Cardiac septum (tissue), 1 donor: ENCODE measurements at places on chromosomes 12 and 14. TPM values are rescaled to one million over a fixed set of nuclear protein-coding genes. Genes with fewer than 3 reads are reported as not detected.

- no peak for DNase-seq
Observed at GRCh38 chr12:109047081-109047805, 5.1 kb upstream of the USP30 start.

KRT74 gene
- not detected for total RNA-seq

- peak; percentile 43 for DNase-seq
Observed at GRCh38 chr12:132012919-132013568, 63.3 kb downstream of the EP400 start.

DNA sequence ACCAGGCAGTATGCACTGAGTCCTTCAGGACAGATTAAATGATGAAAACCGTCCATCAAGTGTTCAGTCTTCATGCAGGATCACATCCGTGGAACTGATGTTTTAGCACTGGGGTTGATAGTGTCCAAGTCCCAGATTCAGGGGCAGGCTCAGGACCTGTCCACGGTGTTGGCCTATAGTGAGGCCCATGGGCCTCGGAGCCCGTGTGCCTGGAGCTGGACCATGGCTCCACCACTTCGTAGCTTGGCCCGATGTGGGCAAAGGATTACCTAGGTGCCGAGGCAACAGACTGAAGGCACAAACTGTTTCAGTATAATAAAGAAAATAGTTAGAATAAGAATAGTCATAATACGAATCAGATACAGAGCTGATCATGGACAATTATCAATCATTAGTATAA, 41.8 kb downstream of the DDX51 start:
- DNase-seq = no peak

- DNase-seq = no peak
Observed at GRCh38 chr14:93008381-93008780, 85.4 kb downstream of the CHGA start.

DNA sequence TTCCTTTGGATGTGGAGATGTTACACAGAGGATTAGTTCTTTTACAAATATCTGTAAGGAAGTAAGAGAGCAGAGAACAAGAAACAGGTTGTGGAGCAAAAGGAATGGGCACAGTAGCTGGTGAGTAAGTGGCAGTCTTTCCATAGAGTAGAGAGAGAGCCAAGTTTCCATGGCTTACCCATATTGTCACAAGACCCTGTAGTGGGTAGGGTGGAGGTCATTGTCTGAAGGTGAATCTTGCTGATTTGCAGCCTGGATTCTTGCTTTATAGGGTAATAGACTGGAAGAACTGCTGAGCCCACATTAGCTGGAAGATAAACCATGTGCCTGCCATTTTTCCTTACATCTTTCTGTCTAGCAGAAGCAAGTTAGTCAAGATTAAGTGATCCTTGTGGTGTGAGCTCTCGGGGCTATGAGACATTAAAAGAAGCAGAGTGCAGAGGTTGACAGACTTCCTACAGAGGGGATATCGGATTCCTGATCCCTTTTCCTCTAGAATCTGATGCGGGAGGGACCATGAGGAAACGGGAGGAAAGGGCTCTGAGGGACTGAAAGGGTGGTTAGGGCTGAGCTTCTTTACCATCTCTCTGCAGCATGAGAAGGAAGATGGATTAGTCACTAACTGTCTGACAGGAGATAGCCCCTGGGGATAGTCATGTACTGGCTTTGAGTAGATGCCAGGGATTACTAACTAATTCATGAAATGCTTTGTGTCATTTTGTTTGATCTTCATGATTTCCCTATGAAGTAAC, 44.0 kb upstream of the LRTM2 start:
- no peak for DNase-seq

KRT73 gene
- total RNA-seq = not detected

GRCh38 chr14:104110491-104111209, 25.1 kb downstream of the ASPG start:
- DNase-seq = peak; percentile 75

NOC4L gene
- 8.6 TPM for total RNA-seq

HOXC5 gene
- total RNA-seq = not detected

DNA sequence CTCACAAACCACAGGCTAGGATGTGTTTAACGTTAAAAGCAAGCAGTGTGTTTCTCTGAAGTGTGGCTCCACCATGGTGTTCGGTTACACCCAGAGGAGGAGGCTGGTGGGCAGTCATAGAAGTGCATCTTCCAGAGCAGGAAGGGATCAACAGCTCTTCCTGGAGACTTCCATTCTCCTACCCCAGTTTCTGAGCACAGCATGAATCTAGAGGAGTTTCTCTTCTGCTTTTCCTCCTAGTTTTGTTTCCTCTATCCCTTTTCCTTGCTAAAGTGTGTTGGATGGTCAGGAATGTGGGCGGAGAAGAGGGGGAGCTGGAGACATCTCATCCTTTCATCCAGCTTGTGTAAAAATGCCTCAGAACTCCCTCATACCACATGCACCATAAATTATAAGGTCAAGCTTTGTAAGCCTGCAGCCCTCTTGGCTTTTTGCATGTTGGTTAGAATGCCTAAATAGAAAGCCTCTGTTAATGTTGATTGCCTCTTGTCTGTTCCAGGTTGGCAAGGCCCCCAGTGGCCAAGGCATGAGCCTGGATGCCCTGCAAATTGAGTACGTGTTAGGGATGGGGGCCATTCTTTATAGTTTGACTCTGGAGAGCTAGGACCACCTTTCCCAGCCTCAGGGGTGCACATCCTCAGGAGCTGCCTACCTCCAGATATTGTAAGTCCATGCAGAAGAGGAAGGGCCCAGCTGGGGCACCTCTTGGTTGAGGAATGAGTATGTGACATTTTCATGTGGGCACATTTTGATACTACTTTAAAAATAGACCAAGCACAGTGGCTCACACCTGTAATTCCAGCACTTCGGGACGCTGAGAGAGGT, 4.0 kb upstream of the CKAP4 start:
- no peak for DNase-seq

CDC42BPB gene
- 81.8 TPM for total RNA-seq

TAS2R30 gene
- total RNA-seq = 2.2 TPM

- DNase-seq = peak; percentile 73
Observed at GRCh38 chr12:4288296-4289131, 15.0 kb downstream of the CCND2 start.

GCH1 gene
- total RNA-seq = 2.6 TPM

DNA sequence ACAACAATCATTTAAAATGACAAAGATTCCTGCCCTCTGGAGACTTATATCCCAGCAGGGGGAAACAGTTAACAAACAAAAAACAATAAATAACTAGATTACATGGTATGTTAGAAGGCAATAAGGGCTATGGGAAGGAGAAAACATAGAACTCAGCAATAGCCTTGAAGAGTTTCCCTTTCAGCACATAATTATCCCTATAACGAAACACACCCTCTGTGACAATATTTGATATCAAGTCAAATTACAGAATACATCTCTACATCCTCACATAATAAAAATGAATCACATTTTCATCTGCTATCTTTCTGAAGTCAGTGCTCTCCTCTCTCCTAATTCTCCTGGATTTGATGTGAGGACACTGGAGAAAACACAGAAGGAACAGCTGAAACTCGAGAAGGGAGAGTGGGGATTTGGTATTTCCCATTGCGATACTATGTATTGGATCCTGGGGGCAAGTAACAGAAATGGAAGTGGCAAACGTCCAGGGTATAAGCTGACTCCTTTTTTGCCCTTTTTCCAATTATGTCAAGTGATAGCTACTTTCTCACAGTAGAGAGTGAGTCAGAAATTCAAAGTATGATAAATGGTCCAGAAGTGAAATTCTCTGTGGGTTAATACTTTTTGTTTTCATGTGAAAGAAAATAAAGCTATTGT, 9.7 kb upstream of the PTGER2 start:
- no peak for DNase-seq

- DNase-seq = no peak
Observed at GRCh38 chr12:124875803-124876132, 12.1 kb upstream of the SCARB1 start.

PLXNC1 gene
- 4.4 TPM for total RNA-seq

DNA sequence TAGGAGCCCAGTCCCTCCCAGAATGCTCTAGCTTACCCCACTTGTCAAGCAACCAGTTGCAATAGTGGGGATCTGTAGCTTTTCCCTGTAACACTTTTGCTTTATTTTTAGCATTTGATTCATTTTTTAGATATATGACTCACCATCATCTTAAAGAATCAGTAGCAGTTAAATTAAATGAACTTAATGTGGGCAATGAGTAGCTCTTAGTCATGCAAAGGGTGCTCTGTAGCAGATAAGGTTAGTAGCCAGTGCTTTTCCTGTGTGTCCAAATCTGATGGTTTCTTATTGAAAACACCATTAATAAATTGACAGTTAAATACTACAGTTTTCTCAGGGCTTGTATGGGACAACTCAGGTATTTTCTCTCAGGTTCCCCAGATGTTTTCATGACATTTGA, 311.8 kb downstream of the RERGL start:
- no peak for DNase-seq

DNA sequence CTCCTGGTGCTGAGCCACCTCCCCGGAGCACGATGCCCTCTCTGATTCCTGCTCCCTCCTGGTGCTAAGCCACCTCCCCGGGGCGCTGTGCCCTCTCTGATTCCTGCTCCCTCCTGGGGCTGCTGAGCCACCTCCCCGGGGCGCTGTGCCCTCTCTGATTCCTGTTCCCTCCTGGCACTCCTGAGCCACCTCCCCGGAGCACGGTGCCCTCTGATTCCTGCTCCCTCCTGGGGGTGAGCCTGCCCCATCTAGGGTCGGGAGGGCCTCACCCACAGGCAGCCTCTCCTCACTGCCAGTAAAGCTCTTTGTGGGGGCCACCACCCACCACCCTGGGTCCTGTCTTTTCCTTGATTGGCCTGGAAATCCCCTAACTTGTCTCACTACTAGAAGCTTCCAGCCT, 327.6 kb upstream of the SFSWAP start:
- peak; percentile 39 for DNase-seq

ISCU gene
- total RNA-seq = 432 TPM

CMA1 gene
- total RNA-seq = 0.46 TPM

GPR137C gene
- 1.5 TPM for total RNA-seq

DNA sequence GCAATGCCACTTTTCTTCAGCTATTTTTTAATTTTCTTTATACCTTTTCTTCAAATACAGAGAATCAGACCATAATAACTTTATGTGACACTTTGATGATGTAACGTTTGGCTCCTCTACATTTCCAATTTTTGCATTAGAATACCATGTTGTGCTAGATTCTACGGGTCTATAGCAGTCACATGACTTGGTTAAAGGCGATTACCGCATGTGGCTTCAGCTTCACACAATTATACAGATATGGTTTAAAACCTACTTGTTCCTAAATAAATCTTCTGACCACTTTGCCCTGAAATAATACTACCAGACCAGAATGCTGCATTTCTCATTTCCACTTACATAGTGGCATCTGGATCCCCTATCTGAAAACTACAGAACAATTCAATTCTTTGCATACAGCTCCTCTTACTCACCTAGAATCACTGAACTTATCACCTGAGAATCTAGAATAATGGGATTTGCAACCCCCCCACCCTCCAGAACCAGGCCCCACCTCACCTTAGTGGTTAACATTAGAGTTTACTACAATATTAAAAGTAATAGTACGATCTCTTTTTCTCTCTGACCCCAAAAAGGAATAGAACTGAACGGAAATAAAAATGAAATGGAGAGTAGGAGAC, 1.3 kb downstream of the MAX start:
- DNase-seq = no peak

GRCh38 chr12:51848841-51849735, 570 bp upstream of the FIGNL2 start:
- no peak for DNase-seq

GRCh38 chr14:49961270-49962222, 68.7 kb downstream of the ARF6 start:
- DNase-seq = no peak

- no peak for DNase-seq
Observed at GRCh38 chr12:123996581-123996980, 23.6 kb downstream of the ZNF664 start.

DNA sequence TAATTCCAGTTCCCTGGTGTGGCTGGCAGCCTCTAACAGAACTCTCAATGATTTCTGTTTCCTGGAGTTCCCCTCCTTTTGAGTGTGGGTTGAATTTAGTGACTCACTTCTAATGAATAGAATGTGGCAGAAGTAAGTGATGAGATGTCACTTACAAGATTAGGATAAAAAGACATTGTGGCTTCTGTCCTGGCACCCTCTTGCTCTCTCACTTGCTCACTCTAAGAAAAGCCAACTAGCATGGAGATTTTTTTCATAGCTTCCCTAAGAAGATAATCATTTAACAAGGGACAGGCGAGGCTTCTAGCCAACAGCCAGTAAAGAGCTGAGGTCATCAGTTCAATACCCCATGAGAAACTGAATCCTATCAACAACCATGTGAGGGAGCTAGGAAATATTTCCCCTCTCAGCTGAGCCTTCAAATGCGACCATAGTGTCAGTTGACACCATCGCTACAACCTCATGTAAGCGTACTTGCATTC, 156.7 kb downstream of the TMTC3 start:
- DNase-seq = no peak

DNA sequence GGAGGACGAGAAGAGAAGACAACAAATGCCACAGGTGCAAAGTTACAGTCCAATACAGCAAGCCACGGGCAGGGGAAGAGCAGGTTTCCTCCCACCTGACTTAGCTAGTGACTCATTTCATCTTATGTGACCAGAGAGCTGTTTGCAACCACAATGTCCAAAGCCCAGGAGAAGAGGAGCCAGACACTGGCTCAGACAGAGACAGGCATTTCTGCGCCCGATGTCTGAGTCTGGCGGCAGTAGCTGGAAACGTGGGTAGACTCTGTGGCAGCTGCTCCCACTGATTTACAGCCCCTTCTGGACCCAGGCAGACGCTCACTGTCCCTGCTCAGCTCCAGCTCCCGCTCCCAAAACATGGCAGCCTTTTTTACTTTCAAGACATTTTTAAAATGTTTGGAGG, 60.0 kb downstream of the CHGA start:
- DNase-seq = no peak

GRCh38 chr12:96233939-96234461, 39.8 kb downstream of the ELK3 start:
- DNase-seq = peak; percentile 93

- peak; percentile 79 for DNase-seq
Observed at GRCh38 chr12:64780531-64781279, 21.5 kb upstream of the GNS start.

DNA sequence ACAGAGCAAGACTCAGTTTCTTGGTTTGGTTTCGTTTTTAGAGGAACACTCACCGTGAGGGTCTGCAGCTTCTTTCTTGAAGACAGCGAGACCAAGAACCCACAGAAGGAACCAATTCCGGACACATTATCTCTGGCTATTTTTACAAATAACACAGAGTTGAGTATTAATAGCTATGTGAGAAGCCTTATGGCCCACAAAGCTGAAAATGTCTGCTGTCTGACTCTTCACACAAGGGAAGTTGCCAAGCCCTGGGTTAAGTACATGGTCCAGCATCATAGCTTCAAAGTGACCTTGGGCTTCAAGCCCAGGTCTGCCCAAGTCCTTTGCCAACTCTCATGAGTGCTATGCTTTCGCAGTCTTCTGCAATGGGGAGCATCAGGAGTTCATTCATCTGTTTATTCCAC, 2.6 kb upstream of the LGMN start:
- no peak for DNase-seq

- DNase-seq = no peak
Observed at GRCh38 chr12:75790219-75790618, 241.4 kb downstream of the PHLDA1 start.

UNC79 gene
- total RNA-seq = 0.51 TPM
